Stimulated activated CD8-positive, alpha-beta memory T cell treated with anti-CD3 and anti-CD28 coated beads, Interleukin-12 subunit alpha, Interleukin-12 subunit beta, amount 100 ng/mL, for 4 hours (primary cell): ENCODE measurements at places on chromosomes 12 and 14.

DNA sequence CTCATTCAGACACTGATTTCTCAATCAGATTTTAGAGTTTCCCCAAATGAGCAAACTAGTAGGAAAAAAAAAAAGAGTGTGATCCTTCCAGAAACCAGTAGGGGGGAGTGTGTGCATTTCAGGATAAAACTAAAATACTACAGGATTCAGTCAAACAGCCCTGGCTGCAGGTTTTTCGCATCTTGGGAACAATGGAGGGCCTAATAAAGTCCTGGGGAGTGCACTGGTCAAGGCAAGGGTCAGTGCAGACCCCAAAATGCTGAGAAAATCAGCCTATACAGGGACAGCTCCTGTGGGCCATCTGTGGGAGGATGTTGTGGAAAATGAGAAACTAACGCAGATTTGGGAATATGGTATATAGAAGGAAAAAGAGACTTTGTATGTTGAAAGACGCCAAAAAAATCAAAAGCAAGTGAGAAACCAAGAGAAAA lies 22.2 kb upstream of the ABCD4 start:
- no peak for DNase-seq

DNA sequence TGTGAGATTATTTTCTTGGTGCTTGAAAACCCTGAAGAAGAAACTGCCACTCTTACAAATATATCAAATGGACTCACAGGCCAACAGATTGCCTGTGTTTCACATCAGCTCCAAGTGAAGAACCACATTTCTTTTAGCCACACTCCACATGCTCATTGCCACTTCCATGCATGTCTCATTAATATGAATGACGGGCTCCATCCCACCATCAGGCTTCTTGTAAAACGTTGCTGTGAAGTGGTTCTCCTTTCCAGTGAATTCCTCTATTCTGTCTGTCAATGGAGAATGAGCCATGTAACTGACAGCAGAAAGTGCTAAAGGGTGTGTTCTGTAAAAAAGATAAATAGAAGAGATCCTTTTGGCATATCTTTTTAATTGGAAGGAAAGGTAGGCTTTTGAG lies 188.2 kb upstream of the RMST start:
- DNase-seq, result no peak

DNA sequence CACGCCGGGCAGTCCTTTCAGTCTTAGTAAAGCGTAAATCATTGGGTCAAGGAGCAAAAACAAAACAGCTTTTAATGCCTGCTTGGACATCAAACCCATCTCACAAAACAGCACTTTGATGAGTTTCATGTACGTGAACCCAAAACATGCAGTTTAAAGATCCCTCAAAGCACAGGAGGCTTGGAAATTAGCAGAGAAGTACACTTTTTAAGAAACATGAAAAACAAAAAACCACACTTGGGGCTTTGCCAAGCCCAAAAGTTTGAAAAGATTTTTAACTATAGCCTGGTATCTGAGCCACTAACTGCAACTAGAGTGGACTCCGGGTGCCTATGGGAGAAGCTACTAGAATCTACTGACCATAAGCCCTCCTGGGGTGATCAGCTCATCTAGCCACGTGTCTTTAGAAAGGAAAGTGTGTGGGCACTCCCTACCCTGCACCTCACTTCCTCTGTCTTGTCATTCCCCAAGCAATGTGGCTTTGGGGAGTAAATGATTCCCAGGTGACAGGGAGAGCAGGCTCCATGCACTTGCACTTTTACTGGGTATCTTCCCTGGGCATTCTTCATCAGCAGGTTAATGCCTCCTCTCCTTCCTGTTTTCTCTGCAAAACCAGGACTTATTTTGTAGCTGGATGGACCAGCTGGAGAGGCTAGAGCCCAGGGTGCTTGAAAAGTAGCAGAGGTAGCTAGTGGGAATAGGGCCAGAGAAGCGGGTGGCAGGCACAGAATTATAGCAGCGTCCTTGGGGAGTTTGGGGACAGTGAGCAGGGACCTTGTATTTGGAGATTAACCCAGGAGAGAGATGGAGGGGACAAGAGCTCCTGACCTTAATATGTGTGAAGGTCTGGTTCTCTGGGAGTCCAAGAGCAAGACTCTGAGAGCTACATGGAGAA lies 339.3 kb downstream of the BCL11B start:
- DNase-seq, result no peak

GRCh38 chr12:34348836-34349672 lies 326.8 kb downstream of the ALG10 start:
- DNase-seq, result no peak

- DNase-seq, result no peak
These were observed 41.6 kb upstream of the VASH1 start for GRCh38 chr14:76719666-76720065.

GRCh38 chr12:131637986-131638385 lies 72.9 kb upstream of the SFSWAP start:
- no peak for DNase-seq

- DNase-seq, result no peak
These were observed 687.5 kb upstream of the FBXO33 start for GRCh38 chr14:40119765-40120164.

DNA sequence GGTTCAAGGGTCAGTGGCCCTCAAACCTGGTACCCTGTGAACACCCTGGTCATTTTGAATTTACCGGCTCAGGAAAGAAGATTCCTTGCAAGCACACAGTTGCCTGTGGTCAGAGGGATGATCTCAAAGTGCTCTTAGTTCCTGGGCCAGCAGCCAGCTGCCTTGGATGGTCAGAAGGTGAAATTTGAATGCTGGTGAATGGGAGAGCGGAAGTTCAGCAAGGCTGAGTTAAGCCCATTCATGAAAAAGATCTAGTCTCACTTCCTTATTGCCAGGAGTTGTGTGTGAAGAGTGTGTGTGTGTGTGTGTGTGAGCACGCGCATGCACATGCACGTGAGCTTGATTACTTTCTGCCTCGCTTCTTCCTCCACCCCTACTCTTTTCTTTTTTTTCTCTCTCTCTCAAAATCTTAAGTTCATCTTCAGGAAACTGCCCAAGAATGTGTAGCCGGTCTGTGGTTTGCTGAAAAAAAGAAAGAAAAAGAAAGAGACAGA lies 155.5 kb upstream of the CCND2 start:
- DNase-seq, result no peak

- no peak for DNase-seq
These were observed 41.8 kb upstream of the CLEC14A start for GRCh38 chr14:38297681-38298080.

- DNase-seq, result no peak
These were observed 119.1 kb upstream of the PMCH start for GRCh38 chr12:102316723-102317122.

- DNase-seq, result no peak
These were observed 120.1 kb downstream of the ALG10 start for GRCh38 chr12:34142430-34142829.

- DNase-seq, result no peak
These were observed 1.1 kb downstream of the ADSS1 start for GRCh38 chr14:104724981-104725771.

DNA sequence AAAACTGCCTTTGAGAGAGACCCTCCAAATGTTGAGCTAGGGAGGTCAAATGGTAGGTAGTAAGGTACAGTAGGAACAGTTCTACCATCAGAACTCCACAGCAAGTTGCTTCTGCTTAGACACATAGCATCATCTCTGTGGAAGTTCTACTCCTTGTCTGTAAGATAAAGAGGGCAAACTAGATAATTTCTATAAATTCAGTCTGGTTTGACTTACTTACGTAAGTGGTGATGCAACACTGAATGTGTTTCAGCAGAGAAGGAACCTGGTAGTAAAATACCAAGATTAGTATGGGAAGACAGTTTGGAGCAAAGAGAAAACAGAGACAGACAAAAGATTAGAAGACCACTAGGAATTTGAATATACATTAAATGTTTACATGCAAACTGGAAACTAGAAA lies 42.0 kb downstream of the KITLG start:
- DNase-seq, result no peak

- no peak for DNase-seq
These were observed 18.2 kb downstream of the SLC35F4 start for GRCh38 chr14:57847706-57848105.

DNA sequence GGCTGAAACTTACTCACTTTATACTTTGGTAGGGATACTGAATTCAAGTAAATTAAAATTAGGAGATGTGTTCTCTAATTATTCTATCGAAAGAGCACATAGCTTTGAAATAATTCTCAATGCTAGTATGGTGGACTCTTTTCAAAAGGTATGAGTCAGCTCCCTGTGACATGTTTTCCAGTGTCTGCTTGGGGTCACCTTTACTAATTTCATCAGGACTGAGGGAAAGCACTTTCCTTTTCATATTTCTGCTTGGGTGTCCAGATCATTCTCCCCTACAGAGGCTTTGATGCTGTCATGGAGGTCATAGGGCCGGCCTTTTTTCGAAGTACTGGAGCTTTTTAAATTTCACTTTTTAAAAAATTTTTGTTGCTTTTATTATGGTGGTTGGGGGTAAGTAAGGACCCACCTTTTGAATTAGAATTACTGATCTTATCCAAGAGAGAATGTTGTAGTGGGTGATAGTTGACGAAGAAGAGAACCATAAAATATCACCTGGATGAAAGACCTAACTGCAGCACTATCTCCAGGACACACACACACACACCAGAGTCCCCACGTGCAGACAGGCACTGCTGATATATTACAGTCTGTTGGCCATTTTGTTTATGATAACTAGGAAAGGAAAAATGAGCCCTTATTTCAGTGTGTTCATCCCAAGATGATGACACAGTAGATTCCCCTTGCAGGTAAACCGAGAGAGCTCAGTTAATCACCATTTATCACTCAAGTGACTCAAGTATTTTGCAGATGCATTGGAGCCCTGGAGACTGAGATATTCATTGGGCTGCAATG lies 558.6 kb downstream of the DIO2 start:
- DNase-seq, result no peak

- DNase-seq, result no peak
These were observed 60.6 kb downstream of the ARL6IP4 start for GRCh38 chr12:123041042-123041531.

DNA sequence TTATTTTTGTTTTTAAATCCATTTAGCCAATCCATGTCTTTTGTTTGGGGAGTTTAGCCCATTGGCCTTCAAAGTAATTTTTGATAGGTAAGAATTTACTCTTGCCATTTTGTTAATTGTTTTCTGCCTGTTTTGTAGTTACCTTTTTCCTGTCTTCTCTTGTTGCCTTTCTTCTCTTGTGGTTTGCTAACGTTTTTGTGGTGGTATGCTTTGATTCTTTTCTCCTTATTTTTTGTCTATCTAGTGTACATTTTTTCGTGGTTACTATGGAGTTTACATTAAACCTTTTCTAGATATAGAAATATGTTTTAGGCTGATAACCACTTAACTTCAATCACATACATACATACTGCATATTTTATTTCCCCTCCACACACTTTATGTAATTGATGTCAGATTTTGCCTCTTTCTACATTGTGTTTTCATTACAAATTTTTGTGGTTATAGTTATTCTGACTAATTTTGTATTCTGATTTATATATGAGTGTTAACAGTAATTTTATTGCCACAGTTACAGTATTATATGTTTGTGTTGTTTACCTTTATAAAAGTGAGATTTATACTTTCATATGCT lies 19.2 kb upstream of the PPP1R12A start:
- DNase-seq, result no peak

DNA sequence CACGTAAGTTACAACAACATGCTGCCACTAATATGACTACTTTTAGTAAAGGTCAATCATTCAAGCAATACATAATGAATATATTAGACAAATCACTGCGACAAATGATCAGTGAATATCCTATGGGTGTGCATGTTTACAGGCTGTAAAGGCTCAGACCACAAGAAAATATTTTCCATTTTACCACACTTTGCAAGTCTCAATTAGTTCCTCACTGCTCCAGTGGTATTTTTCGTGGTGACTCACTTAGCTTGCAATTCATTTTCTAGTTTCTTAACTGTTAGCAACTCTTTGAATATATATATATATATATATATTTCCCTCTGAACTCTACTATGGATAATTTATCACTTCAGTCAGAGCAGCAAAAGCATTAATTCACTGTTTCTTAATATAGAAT lies 96.9 kb downstream of the EML5 start:
- no peak for DNase-seq

- no peak for DNase-seq
These were observed 20.6 kb upstream of the SNRPF start for GRCh38 chr12:95838125-95838524.

GRCh38 chr12:88516811-88517210 lies 63.5 kb downstream of the KITLG start:
- DNase-seq, result no peak

DNA sequence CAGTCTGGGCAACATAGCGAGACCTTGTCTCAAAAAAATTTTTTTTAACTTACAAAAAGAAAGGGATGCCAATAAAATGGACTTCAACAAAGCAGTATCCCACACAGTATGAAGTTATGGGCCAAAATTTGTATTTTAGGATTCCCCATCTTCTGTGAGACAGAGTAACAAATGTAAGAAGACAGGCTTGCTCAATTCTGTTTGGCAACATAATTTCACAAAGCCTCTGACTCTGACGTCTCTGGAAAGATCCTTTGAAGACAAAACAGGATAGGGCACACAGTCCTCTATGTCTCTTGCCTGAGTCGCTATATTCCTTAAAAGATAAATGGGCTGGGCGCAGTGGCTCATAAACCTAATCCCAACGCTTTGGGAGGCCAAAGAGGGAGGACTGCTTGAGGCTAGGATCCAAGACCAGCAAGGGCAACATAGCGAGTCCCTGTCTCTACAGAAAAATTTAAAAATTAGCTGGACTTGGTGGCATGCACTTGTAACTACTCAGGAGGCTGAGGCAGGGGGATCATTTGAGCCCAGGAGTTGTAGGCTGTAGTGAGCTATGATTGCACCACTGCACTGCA lies 1.1 kb upstream of the HOMEZ start:
- no peak for DNase-seq

DNA sequence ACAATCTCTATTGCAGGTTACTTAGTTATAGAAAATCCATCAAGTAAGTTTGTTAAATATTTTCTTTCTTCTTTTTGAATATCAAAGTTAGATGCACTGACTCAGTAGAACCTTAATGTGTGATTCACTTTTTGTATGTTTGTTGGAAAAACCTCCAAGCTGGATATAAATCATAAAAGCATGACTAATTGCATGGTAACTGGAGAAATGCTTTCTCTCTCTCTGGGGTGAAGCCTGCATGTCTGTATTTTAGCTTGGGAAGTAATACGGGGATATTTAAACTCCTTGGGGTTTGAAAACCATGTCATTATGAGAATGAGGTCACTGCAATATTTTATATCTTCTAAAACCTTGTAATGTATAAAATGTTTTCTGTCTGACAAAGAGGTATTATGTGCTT lies 58.6 kb upstream of the MYF6 start:
- no peak for DNase-seq

- no peak for DNase-seq
These were observed 1182.7 kb downstream of the AACS start for GRCh38 chr12:126247936-126248335.

DNA sequence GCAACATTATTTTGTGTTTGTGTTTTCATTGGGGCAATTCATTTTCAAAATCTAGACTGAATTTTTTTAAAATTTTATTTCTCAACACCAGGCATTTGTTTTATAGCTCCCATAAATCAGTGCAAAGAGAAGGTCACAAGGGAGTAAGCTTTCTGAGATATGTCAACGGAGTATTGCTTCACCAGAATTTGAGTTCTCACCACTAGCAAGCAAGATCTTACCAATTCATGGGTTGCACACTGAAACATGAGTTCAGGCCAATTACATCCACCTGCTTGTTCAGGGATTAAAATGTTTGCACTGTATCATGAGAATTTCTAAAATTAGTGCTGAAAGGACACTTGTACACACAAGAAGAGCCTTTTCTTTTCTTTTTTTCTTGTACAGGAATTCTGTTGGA lies 121.9 kb downstream of the CAND1 start:
- no peak for DNase-seq
